ENCODE measurements at places on chromosomes 5 and 9.
A peak's percentile ranks its signal among the peaks of the same experiment; 100 is the strongest.

DNA sequence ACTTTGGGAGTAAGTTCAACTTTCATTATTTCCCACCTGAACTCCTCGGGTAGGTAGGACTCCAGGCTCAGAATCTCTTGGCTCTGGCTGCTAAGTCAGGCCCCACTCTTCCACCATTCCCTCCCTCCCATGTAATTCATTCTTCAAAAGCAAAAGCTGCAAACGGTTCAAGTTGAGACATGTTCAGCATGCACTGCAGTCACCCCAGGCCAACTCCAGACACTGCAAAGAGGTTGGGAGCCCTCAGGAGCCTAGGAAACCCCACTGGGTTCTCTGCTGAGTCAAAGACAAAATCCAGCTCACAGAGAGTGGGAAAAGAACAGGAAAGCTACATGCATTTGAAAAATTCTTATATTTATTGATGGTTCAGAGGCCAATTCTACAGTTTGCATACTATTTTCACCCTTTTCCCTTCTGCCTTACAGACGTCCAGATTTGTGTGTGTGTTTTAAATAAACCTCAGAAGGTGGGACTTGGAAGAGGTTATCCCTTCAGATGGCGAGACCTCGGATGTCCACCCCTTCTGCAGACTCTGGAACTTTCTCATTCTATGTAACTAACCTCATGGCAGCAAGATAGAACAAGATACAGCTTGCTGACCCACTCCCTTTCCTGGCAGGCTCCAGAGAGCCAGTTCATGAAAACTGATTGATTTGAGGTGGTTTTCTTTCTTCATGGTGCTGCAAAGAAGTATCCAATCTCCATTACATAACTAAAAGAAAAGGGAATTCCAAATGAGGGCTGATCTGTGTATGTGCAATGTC, 65.7 kb upstream of the EQTN start:
- no peak for DNase-seq

GRCh38 chr5:55713871-55714270, 1.7 kb upstream of the SLC38A9 start:
- DNase-seq: no peak

DNA sequence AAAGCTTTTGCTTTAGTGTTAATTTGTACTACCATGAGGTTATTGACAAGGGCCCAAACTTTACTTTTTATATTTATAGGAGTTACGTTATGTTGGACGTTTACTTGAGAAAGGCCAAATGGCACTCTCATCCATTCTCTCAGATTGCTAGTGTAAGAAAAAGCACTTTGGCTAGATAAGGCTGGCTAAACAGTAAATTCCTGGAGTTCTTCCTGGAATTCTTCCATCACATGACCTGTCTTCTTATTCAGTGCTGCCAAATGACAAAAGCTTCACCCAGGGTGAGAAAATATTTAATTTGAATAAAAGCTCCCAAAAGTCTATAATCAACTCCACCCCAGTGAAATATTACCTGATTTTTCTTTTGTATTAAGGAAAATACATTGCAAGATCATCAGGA, 1568.9 kb upstream of the ACO1 start:
- DNase-seq: no peak

- DNase-seq: no peak
These were observed 4.4 kb upstream of the ZNF484 start for GRCh38 chr9:92882276-92882675.

DNA sequence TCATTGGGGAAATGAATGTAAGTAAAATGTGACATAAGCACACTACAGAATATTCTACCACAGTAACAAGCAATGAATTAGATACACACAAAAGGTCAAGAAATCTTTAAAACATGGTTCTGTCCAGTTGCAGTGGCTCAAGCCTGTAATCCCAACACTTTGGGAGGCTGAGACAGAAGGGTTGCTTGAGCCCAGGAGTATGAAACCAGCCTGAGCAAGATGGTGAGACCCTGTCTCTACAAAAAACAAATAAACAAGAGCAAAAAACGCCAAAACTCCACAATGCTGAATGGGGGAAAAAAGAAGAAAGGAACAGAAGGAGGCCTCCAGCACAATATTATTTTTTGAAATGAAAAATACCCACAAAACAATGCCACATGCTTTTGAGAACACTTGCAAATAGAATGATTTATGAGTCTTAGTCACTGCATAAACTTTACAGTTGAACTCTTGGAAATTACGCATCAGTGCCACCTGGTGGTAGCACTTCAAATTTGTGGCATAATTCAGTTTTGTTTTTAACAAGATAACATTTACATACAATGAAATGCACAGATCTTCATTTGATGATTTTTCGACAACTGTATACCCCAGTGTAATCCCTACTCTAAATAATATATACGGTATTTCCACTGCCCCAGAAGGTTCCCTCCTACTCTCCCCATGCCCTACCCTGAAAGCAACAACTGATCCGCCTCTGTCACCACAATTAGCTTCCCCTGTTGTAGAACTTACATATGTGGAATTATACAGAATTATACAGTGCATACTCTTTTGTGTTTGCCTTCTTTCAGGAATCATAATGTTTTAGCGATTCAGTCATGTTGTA, 14.4 kb upstream of the SPINK4 start:
- peak; percentile 68 for DNase-seq

DNA sequence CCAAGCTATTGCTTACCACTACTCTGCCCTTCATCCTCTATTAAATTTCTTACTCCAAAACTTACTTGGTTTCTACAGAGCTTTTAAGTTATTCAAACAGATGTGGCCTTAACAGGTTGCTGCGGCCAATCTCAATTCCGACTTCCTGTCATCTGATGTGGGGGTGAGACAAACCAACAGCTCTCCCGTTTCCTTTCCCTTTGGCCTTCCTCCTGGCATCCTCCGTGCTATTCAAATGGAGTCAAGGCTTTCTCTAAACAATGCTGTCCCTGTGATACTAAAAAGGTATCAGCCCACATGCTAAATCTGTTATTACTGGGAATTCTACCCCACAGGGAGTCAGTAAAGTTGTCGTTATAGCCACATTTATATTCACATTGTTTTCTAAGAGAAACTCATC, 11.8 kb downstream of the RBM18 start:
- DNase-seq: no peak

DNA sequence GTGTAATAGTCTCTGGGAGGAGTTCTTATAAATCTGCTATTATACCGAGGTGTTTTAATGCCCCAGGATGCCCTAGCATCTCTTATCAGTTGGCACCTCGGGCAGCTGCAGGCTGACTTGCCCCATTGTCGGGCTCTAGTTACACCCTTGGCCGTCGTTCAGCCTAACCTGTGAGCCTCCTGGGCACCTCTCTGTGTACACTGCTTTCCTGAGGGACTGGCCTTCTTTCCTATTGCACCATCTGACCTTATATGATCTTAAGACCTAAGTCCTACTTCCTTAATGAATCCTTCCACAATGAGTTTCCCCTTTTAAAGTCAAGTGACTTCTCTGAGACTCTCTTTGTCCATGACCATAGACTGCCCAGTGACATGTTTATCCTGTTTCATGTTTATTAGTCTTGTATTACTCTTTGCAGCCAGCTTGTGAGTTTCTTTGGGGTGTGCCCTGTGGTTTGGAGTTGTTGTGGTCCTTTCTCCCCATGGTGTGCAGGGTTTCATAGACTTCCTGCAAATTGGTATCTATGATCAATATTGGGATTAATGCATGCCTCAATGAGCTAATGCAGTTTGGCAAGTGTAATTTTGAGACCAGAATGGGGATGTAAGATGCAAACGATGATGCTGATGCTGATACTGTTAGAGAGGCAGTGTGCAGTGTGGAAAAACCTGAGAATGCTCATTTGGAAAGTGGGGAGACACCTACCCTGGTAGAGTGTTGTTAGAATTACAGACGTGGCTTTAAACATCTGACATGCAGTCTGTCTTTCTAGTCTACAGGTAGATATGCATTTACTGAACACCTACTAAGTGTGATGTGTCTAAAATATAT, 4.9 kb downstream of the DAPK1 start:
- no peak for DNase-seq

- peak; percentile 77 for DNase-seq
These were observed 18.7 kb upstream of the TGFBR1 start for GRCh38 chr9:99085949-99086948.

- no peak for DNase-seq
These were observed 20.1 kb downstream of the TMEM268 start for GRCh38 chr9:114631166-114631565.

- DNase-seq: no peak
These were observed 60.0 kb upstream of the MINAR2 start for GRCh38 chr5:129687941-129688340.

GRCh38 chr5:112412346-112412745, 6.7 kb downstream of the EPB41L4A start:
- no peak for DNase-seq

DNA sequence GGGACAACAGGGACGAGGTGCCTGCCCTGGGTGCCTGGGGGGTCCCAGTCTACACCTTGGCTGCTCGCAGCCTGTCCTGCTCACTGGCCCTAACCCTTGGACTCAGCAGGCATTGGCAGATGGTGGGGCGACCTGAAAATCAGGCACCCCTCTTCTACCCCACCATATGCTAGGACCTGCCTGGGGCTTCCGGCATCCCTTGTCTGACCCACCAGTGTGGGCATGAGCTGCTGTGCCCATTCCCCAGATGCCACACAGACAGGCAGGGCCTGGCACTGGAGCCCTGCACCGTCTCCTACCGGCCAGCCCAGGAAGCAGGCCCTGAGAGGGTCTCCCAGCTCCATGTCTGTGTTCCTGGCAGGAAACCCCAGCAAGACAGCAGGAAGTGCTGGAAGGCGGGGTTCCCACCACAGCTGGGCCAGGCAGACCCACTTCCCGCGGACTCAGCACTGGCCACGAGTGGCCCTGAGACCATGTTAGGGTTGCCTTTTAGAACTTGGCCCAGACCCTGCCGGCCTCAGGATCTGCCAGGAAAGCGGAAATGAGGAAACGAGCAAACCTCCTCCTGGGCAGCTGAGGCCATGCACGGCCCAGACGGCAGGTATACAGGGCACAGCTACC, 3.1 kb downstream of the NINJ1 start:
- no peak for DNase-seq

DNA sequence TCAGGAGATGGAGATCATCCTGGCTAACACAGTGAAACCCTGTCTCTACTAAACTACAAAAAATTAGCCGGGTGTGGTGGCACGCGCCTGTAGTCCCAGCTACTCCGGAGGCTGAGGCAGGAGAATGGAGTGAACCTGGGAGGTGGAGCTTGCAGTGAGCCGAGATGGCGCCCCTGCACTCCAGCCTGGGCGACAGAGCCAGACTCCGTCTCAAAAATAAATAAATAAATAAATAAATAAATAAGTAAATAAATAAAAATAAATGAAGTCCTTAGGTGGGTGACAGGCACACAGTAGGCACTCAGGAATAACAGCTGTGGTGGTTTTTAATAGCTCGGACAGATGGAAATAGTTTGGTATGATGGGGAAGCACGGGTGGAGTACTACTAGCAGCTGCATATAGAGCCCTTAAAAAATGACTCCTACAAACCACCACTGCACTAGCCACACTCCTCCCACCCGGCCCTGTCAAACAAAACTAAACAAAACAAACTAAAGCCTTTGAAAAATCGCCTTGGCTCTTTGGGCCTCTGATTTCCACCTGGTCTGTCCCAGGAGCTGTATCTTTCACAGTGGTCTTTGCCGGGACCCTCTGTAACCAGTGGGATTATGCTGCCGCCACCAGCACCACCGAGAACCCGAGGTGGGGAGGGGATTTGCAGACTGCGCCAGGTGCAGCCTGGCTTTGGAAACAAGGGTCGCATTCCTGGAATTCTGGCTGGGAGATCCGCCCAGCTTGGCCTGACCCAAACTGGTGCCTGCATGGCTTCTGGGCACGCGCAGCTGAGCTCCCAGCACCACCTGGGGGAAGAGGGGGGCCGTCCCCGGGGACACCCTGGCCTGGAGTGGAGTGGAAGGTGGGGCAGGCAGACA, 5.1 kb upstream of the WDR5 start:
- no peak for DNase-seq

DNA sequence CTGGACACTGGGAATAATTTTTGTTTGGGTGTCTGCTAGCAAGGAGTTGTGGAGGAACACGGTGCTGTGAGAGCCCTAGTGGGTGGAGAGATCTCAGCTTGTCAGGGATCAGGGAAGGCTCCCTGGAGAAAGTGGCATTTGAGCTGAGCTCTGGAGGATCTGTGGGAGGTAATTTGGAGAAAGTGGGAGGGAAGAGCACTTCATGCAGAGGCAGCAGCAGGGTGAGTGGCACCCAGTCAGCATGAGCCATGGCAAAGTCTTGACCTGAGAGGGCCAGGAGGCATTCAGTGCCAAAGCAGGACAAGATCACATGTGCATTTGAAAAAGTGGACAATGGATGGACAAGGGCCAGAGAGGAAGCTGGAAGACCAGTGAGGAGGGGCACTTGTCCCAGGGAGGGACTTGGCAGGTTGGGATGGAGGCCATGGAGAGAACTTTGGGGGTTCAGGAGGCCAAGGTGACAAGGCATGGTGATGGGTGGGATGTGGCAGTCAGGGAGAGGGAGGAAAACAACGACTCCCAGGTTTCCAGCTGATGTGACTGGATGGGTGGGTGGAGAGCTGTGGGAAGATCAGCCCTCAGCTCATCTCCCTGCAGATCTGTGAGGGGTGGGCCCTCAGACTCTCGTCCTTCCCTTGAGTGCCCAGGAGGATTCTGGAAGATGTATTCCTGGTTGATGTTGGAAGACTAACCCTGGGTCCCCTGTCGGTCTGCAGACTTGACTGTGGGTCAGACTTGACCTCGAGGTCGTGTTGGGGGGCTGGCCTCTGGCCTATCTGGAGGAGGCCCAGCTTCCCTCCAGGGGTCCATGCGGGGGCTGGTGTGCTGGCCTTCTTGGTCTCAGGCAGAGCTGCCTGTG, 68.9 kb upstream of the PITX1 start:
- DNase-seq: no peak

Data from RPMI7951 (cell line).